Forelimb muscle (tissue), 1 donor: ENCODE measurements at places on chromosomes 7 and 10. TPM values are rescaled to one million over a fixed set of nuclear protein-coding genes. Genes with fewer than 3 reads are reported as not detected.

DNA sequence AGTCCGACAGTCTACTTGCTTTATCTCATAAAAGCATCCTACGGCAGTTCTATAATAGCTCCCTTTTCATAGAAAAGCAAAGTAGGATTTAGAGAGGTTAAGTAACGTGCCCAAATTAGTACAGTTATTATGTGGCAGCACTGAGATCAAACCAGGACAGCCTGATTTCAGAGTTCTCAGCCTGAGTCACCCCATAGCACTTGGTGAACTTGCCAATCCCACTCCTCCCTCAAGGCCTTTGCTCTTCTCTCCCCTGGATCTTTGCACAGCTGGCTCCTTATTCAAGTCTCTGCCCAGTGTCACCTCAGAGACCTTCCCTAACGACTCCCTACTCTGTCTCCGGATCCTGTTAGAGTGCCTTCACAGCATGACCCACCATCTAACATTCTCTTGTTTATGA is 438.0 kb upstream of the NFE2L3 start:
- DNase-seq: no peak

GRCh38 chr10:49614242-49615198 is 683 bp downstream of the CHAT start:
- no peak for DNase-seq

MYOZ1 gene
- polyA plus RNA-seq: 711 TPM

GRCh38 chr7:1936006-1936310 is 265.9 kb downstream of the ELFN1 start:
- DNase-seq: no peak

DNA sequence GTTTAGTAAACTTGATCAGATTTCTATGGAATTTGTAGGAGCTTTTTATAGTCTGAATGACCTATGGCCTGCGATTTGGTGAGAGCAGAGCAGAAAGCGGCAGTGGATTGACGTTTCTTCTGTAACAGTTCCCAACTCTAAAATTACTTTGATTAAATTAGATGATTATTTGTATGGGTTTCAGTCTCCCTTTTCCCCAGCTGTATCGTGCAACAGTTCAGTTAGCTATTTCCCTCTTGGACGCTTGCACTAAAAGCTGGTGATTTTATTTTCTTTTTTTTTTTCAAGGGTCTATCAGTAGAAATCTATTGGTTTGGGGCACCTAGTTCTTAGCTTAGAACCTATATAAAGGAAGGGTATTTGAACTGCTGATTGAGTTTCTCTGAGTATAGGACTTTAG is 6.8 kb downstream of the AHCYL2 start:
- DNase-seq: no peak

LRMDA gene
- polyA plus RNA-seq: 5.1 TPM

TUBAL3 gene
- polyA plus RNA-seq: 0.20 TPM

GRCh38 chr10:118626953-118627352 is 31.5 kb upstream of the PRLHR start:
- no peak for DNase-seq

- no peak for DNase-seq
These were observed 229.7 kb downstream of the TCERG1L start for GRCh38 chr10:131081786-131082185.

DNA sequence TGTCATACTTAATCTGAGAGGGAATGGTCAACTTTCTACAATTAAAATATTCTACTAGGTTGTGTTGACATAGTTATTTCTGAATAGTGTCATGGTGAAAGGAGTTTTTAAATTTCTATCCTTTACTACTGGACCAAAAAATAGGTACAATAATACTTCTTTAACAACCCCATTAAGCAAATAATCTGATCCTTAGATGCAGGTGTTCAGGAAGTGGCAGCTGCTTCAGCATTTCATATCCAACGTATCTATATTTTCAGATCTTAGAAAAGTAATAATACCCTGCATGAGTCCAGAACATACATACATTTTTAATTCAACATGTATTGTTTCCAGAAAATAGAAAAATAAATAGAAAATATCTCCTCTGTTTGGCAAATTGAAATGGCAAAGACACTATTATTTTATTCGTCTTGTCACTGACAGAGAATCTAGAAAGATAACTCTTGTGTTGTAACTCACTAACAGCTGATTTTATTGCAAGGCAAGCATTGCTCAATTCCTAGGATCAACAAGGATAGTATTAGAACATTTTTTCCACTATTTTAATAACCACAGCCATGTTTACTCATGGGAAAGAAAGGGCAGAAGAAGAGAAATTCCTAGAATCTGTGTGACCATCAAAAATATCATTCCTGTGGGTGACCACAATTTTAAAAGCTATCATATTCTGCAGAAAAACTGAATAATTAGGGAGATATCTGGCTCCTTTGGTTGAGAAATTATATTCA is 159.3 kb upstream of the CNTNAP2 start:
- no peak for DNase-seq

PLPP4 gene
- polyA plus RNA-seq: 0.10 TPM

GRCh38 chr7:49931627-49932026 is 158.2 kb downstream of the VWC2 start:
- no peak for DNase-seq

KLF14 gene
- polyA plus RNA-seq: 1.1 TPM

CCDC172 gene
- polyA plus RNA-seq: not detected

- DNase-seq: no peak
These were observed at the start of gene MEST for GRCh38 chr7:130491841-130492522. Gene MEST (plus strand): TSS chr7:130492085. CDS start chr7:130492314, 229 bp downstream.
